ENCODE measurements at places on chromosomes 1 and 21. TPM values are rescaled to one million over a fixed set of nuclear protein-coding genes. Genes with fewer than 3 reads are reported as not detected.

DNA sequence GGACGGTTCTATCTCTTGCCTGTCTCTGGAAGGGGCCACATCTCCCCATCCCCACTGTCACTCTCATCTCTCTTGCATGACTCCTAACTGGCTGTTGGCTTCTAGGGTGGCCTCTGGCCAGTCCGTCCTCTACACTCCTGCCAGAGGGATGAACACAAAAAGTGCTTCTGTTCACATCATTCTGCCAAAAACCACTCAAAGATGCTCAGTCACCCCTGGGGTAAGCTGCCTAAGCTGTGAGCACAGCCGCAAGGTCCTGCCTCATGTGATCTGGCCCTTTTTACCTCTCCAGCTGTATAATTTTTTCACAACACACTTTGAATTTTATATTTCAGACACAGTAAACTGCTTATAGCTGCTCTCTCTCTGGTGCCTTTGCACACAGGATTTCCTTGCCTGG is 97.6 kb upstream of the CD34 start:
- H3K4me3 ChIP-seq, result no peak overlapping the region
- DNase-seq, result no peak
- H3K4me1 ChIP-seq, result peaks cover 3% of the 10 kb centered on the region
- H3K27me3 ChIP-seq, result peaks cover 23% of the 10 kb centered on the region

GRCh38 chr21:40118527-40118926 is 251.3 kb downstream of the PCP4 start:
- H3K36me3 ChIP-seq, result no peaks in the 10 kb centered on the region
- no peaks in the 10 kb centered on the region for H3K27me3 ChIP-seq
- H3K27ac ChIP-seq, result no peak overlapping the region
- no peak for DNase-seq
- H3K4me3 ChIP-seq, result no peak overlapping the region
- no peaks in the 10 kb centered on the region for H3K4me1 ChIP-seq

DNA sequence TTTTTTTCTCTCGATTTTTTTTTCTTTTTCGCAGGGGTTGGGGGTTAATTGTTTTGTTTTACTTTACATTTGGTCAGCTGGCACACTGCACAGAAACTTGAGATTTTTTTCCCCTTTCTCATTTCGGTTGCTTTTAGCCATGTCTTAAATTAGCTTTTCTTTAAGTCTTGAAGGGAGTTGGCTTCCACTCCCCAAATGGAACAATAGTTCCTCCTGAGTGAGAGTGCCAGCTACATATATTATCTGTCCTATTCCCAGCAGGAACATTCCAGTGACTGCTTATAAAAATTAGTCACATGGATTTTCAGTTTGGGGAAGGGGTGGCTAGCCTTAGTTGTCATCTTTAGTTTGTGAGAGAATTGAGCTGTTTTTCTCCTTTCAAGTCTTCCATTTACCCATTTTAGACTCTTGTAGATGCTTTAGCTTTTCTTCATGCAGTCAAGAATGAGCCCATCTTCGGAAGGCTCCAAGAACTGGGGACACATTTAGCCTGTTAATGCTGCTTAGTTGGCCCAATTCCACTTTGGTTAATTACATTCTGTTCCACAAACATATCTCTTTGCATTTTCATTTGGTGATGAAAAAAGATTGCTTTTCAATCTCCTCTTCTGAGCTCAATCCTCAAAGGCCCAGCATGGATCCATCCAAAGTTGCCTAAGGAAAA is 510.1 kb upstream of the CXADR start:
- H3K27ac ChIP-seq, result no peak overlapping the region
- no peaks in the 10 kb centered on the region for H3K4me1 ChIP-seq
- H3K4me3 ChIP-seq, result no peak overlapping the region
- no peaks in the 10 kb centered on the region for H3K36me3 ChIP-seq

DNA sequence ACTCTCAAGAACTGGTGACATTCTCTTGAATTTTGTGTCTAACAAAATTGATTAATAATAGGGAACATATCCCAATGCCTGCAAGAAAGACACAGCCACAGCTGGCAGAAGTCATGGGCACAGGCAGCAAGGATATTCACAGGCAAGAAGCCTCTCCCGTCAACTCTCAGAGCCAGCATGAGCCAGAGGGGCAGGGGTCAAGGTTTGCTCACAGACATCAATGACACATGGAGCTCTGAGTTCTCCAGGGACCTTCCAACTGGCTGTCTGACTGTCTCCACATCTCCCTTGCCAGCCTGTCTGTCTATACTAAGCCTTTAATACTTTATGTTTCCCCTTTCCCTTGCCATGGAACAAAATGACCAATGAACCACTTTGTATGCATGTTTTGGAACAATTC is 101.5 kb upstream of the RAB4A start:
- peaks cover 2% of the 10 kb centered on the region for H3K36me3 ChIP-seq
- peaks cover 15% of the 10 kb centered on the region for H3K27me3 ChIP-seq
- no peak overlapping the region for H3K27ac ChIP-seq
- no peak for DNase-seq
- H3K4me3 ChIP-seq, result no peak overlapping the region
- peaks cover 12% of the 10 kb centered on the region for H3K4me1 ChIP-seq

DNA sequence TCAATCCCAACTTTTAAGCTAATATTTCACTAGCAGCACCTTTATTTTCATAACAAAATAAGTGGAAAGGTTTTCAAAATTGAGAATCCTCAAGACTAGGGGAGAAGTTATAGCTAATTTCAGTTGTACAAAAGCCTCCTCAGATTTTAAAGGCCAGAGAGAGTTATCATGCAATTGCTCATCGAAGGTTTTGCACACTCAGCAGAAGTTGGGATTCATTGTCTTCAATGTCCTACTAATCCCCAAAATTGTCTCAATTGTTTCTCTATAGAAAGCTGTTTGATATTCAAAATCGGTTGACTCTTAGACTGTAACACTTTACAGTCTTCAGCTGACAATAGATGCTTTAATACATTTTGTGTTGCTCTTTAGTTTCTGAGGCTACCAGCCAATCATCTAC is 170.7 kb upstream of the TNR start:
- no peak for DNase-seq
- no peak overlapping the region for H3K4me3 ChIP-seq
- H3K27ac ChIP-seq, result no peak overlapping the region
- H3K4me1 ChIP-seq, result no peaks in the 10 kb centered on the region
- no peaks in the 10 kb centered on the region for H3K27me3 ChIP-seq

Gene NBPF4
- not detected for total RNA-seq

DNA sequence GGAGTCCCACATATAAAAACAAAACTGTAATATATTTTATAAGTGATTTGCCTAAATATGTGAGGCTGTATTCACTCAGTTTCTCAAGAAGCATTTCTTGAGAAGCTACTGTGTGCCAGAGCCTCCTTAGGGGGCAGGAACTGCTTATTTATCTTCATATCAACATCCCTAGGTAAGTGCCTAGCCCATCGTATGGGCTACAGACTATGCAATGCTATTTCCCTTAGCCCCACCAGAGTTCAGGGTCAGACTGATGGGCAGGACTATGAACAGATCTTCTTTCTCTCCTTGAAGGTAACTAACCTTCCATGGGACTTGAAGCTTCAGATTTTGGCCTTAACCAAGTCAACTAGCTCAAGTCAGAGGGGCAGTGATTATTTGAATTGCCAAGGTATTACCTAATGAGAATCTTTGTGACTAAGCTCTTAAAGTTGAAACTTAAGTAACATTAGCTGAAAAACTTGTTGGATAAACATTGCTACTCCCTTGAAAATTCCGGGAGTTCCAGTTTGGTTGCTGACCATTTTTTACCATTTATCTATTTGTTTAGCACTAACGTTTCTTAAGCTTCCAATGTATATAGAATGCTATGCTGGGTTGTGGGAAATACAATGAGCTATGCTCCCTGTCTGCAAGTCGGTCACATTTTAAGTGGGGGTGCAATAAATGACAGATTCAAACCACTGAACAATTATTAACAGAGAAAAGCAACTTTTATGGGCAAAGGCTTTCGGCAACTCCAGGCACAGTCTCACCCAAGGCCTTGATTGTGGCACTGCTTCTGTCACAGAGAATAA is 85.2 kb downstream of the GPR88 start:
- H3K27ac ChIP-seq, result no peak overlapping the region
- H3K36me3 ChIP-seq, result peaks cover 2% of the 10 kb centered on the region
- H3K27me3 ChIP-seq, result peaks cover 10% of the 10 kb centered on the region
- H3K4me1 ChIP-seq, result peaks cover 2% of the 10 kb centered on the region
- no peak overlapping the region for H3K4me3 ChIP-seq

DNA sequence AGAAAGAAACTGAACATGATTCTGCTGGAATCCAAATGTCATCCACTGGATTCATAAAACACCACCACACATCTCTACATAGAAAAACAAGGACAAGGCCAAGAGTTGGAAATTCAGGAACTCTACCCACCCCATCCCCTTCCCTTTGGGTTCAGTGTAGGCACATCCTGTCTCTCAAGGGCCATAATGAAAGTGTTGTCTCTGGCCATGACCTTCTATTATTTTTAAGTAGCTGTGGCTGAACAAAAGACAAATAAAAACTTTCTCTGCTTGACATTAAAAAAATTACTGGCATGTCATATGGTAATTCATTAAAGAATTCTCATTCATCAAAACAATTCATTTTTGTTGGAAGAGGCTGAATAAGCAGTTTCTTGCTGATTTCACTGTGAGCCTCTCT is 54.9 kb upstream of the ZBTB18 start:
- H3K36me3 ChIP-seq, result no peaks in the 10 kb centered on the region
- no peak overlapping the region for H3K4me3 ChIP-seq
- no peak for DNase-seq
- H3K27me3 ChIP-seq, result no peaks in the 10 kb centered on the region
- no peaks in the 10 kb centered on the region for H3K4me1 ChIP-seq
- no peak overlapping the region for H3K27ac ChIP-seq

DNA sequence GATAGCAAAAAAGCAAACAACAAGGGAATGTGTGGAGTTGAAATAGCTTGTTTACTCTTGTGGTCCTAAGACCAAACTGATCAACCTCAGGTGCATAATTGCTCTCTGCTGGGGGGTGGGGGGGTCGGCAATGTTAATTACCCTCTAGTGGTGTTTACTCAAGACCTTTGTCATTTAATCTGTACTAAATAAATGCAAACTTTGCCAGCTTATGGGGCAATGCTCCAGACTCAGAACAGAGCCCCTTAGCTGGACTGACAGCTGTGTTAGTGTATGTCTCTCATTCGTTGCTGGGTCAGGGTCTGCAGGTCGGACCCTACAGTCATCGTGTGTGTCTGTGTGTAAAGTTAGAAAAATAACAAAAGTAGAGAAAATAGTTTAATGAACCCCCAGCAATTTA is 7.2 kb upstream of the SLC44A3 start:
- no peaks in the 10 kb centered on the region for H3K36me3 ChIP-seq
- H3K27ac ChIP-seq, result no peak overlapping the region
- DNase-seq, result no peak

GRCh38 chr1:154179946-154180687 is 11.8 kb downstream of the TPM3 start:
- no peak for DNase-seq
- no peaks in the 10 kb centered on the region for H3K27me3 ChIP-seq
- H3K36me3 ChIP-seq, result peaks cover 5% of the 10 kb centered on the region
- H3K4me1 ChIP-seq, result peaks cover 59% of the 10 kb centered on the region

DNA sequence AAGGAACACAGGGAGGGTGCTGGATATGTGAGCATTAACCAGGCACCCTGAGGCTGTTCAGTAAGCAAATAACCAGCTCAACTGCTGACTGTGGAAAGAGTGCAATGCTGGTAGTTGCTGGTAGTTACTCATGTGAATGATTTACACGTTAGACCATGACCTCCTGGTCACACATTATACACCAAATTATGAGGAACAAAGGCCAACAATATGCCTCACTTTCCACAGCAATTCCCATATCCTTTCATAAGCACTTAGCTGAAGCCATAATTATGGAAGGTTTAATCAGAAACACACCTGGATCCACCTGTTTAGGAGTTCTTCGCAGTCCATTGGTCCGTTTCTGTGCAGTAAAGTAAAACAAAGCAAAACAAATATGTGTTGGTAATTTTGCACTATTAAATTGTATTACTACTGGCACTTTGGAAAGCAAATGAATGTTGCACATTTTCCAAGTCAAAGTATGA is 281.8 kb downstream of the VAV3 start:
- H3K36me3 ChIP-seq, result no peaks in the 10 kb centered on the region
- no peak overlapping the region for H3K27ac ChIP-seq
- no peak overlapping the region for H3K4me3 ChIP-seq
- DNase-seq, result no peak

DNA sequence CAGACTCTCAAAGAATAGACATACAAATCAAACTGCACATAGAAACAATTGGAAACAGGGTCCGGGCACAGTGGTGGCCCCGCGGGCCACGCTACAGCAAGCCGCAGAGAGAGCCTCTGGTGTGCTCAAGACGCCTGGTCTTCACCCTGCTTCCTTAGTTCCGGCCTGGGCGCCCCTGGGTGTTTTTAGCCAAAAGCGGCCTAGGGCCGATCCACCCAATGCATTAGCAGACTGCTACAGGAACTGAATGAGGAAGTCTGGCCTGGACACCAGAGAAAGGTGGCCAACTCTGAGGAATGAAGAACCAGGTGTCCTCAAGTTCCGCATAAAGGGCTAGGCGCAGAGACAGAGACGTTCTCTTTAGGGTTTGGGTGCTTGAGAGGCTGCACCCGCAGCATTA is 1.7 kb downstream of the PRRX1 start:
- peaks cover 90% of the 10 kb centered on the region for H3K27me3 ChIP-seq
- peaks cover 7% of the 10 kb centered on the region for H3K36me3 ChIP-seq
- H3K4me3 ChIP-seq, result no peak overlapping the region
- peaks cover 25% of the 10 kb centered on the region for H3K4me1 ChIP-seq
- DNase-seq, result no peak
- no peak overlapping the region for H3K27ac ChIP-seq

GRCh38 chr1:65581119-65581518 is 160.7 kb downstream of the LEPR start:
- peaks cover 3% of the 10 kb centered on the region for H3K36me3 ChIP-seq
- H3K4me1 ChIP-seq, result no peaks in the 10 kb centered on the region
- no peaks in the 10 kb centered on the region for H3K27me3 ChIP-seq
- DNase-seq, result no peak

GRCh38 chr1:248847956-248848561 is 10.0 kb downstream of the ZNF672 start:
- H3K36me3 ChIP-seq, result peaks cover 7% of the 10 kb centered on the region
- no peak for DNase-seq

DNA sequence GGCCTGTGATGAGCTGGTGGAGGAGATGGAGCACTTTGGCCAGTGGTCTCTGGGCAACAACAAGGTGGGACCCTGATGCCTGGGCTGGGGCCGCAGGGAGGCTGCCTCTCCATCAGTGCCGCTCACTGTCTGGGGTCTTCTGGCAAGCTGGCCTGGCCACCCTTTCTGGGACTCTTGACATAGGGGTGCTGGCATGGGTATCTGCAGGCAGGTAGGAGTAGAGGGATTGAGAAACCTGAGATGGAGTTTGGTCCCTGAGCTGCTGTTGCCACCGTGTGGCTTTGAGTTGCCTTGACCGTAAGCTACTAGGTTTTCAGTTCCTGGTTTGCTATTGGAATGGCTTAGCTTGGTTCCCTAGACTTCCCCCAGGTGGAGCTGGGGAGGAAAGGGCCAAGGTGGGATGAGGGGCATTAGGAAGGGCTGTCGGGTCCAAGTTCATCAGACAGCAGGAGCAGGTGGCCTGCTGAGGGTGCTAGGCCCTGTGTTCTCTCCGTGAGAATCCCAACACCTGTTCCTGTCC is 13.2 kb upstream of the MFN2 start:
- H3K27ac ChIP-seq, result no peak overlapping the region
- H3K4me1 ChIP-seq, result peaks cover 2% of the 10 kb centered on the region
- H3K4me3 ChIP-seq, result no peak overlapping the region

Gene ADCY10
- 1.4 TPM for total RNA-seq

GRCh38 chr1:160834945-160835565 is 27.6 kb downstream of the CD244 start:
- no peak for DNase-seq
- no peaks in the 10 kb centered on the region for H3K27me3 ChIP-seq
- peak overlapping the region; percentile 93 for H3K27ac ChIP-seq
- no peak overlapping the region for H3K4me3 ChIP-seq
- H3K4me1 ChIP-seq, result peaks cover 56% of the 10 kb centered on the region
- no peaks in the 10 kb centered on the region for H3K36me3 ChIP-seq

Gene MAN1C1
- 16.9 TPM for total RNA-seq

Data from T-helper 17 cell (primary cell).